Transverse colon (tissue), 4 donors: ENCODE measurements at places on chromosomes 11 and 22. TPM values are rescaled to one million over a fixed set of nuclear protein-coding genes. Genes with fewer than 3 reads are reported as not detected.

GRCh38 chr22:46869831-46870441 lies 107.5 kb downstream of the TBC1D22A start:
- no peak for DNase-seq

GRCh38 chr22:48265000-48265625 lies 1502.7 kb downstream of the TBC1D22A start:
- H3K4me3 ChIP-seq: no peak overlapping the region
- DNase-seq: no peak
- H3K27me3 ChIP-seq: no peaks in the 10 kb centered on the region

DNA sequence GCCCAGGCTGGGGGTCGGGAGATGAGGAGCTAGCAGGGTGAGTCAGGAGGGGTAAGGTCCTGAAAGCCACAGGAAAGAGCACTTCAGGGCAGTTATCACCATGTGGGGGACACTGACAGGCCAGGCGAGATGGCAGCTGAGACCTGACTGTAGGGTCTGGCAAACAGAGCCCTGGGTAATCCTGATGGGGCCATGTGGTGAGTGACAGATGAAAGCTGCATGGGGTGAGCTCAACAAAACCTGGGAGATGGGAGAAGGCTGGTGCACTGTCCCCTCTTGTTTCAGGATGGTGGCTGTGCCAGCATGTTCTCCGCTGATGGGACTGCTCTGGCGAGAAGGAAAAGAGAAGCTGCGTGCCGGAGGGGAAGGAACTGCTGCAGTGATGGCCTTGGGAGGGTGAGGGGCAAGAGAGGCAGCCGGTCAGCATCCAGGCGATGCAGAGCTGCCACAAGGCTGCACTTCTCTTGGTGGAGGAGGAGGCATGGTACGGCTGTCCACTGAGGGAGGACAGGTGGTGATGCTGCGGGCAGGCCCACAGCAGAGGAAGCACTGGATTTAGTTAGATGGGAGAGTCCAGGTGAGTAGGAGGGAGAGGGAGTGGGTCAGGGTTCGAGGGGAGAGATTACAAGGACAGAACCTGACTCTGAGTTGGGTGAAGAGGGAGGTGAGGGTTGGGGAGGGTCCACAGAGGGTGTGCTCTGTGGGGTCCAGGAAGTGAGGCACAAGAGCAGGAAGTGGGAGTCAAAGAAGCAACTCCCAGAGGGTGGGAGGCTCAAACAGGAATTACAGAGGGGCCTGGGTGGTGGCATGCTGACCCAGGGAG lies 3.8 kb downstream of the TOP3B start:
- H3K4me1 ChIP-seq: peaks cover 6% of the 10 kb centered on the region
- H3K36me3 ChIP-seq: peaks cover 13% of the 10 kb centered on the region
- no peak overlapping the region for H3K27ac ChIP-seq
- H3K4me3 ChIP-seq: no peak overlapping the region
- H3K27me3 ChIP-seq: no peaks in the 10 kb centered on the region

DNA sequence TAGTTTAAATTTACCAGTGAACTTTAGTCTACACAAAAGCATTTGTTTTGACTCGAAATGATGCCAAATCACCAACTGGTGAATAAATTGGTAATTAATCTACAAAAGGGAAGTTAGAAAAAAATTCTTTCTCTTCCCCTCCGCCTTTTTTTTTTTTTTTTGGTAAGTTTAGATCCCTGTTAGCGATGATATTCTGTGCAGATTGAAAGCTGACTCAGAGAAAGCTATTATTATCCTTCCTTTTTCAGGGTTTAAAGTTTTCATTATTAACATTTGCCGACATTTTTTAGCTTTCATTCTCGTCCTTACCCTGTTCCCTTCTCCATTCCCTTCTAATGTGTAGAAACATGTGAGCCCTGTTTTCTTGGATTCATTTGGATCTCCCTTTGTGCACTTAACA lies 16.8 kb upstream of the NUP160 start:
- peak overlapping the region; percentile 24 for H3K27ac ChIP-seq
- H3K4me3 ChIP-seq: no peak overlapping the region
- H3K36me3 ChIP-seq: no peaks in the 10 kb centered on the region
- no peak for DNase-seq
- H3K4me1 ChIP-seq: no peaks in the 10 kb centered on the region
- no peaks in the 10 kb centered on the region for H3K27me3 ChIP-seq

- no peaks in the 10 kb centered on the region for H3K4me1 ChIP-seq
- no peak for DNase-seq
Measured at GRCh38 chr11:120102864-120103122, 35.1 kb downstream of the TRIM29 start.

SLC22A8 gene
- not detected for total RNA-seq

HTR3A gene
- 0.95 TPM for total RNA-seq
